ENCODE measurements at places on chromosomes 13 and 19. TPM values are rescaled to one million over a fixed set of nuclear protein-coding genes. Genes with fewer than 3 reads are reported as not detected.

The RCBTB2 gene
- total RNA-seq = 5.0 TPM

The FOXO1 gene
- 5.0 TPM for total RNA-seq

The VRK3 gene
- total RNA-seq = 27.3 TPM

The SLC5A5 gene
- 0.11 TPM for total RNA-seq

The STARD13 gene
- 8.5 TPM for total RNA-seq

The TSHZ3 gene
- total RNA-seq = 3.8 TPM

The TMEM59L gene
- total RNA-seq = not detected

The VSIG10L gene
- 0.75 TPM for total RNA-seq

The GIPC1 gene
- 207 TPM for total RNA-seq

The SLC25A41 gene
- not detected for total RNA-seq

The PGLYRP1 gene
- total RNA-seq = not detected

The TMEM161A gene
- total RNA-seq = 34.4 TPM

The LRRC63 gene
- 0.82 TPM for total RNA-seq

The CEACAM6 gene
- not detected for total RNA-seq

The DMKN gene
- 23.0 TPM for total RNA-seq

The C19orf67 gene
- total RNA-seq = not detected

The RDH8 gene
- total RNA-seq = 0.53 TPM

The SYCN gene
- total RNA-seq = not detected

The THSD8 gene
- 4.7 TPM for total RNA-seq

The DPF1 gene
- 2.5 TPM for total RNA-seq

The ACP5 gene
- 64.7 TPM for total RNA-seq

The PLIN5 gene
- total RNA-seq = not detected

The KLK13 gene
- total RNA-seq = not detected

Data from SK-MEL-5 (cell line).